NCI-H774 (cell line): ENCODE measurements at places on chromosomes 7 and 10.

DNA sequence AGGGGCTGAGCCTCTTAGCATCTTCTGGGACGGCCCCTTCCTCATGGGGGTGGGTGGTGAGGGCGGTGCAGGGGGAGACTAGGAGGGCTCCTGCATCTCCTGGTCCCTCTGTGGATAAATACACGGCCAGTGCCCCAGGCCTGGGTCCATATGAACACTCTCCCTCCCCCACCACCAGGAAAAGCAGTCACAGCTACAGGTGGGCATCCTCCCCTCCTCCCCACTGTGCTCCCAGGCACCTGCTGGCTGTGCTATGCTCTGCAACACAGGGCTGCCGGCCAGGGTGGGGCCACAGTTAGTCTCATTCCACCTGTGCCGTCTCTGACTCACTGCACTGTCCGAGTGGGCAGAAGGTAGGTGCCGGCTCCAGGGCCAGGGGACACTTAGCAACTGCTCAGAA is 87.3 kb upstream of the INSIG1 start:
- DNase-seq: no peak

DNA sequence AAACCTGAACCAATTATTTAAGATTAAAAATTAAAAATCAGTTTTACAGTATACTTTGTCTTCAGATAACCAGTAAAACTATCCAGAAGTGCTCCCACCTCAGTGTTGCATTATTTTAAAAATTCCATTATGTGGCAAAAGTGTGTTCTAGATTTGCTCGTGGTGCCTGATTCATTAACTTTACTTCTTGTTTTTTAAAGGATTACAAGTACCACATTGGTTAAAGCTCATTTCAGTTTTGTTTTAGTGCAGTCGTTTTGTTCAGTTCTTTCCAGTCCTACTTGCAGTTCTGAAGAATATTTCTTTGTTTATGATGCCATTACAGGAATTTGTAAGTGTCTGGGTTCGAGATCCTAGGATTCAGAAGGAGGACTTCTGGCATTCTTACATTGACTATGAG is 69.0 kb downstream of the SNX10 start:
- DNase-seq: no peak

DNA sequence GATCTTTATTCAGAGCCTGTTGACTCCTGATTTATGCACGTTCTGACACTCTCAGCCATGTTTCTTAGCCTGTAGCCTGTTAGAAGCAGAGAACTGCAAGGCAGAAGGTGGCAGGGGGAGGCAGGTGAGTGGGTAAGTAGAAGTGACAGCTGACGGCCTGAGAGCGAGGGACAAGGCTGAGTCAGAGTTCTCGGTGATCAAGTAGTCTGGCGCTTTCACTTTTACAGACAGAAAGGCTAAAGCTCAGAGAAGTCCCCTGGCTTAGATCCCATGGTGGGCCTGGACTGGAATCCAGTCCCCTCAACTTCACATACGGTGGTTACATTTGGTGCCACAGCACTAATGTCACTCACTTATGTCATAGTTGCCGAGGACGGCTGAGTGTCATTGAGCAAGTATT is 139.0 kb downstream of the TACC2 start:
- DNase-seq: no peak

DNA sequence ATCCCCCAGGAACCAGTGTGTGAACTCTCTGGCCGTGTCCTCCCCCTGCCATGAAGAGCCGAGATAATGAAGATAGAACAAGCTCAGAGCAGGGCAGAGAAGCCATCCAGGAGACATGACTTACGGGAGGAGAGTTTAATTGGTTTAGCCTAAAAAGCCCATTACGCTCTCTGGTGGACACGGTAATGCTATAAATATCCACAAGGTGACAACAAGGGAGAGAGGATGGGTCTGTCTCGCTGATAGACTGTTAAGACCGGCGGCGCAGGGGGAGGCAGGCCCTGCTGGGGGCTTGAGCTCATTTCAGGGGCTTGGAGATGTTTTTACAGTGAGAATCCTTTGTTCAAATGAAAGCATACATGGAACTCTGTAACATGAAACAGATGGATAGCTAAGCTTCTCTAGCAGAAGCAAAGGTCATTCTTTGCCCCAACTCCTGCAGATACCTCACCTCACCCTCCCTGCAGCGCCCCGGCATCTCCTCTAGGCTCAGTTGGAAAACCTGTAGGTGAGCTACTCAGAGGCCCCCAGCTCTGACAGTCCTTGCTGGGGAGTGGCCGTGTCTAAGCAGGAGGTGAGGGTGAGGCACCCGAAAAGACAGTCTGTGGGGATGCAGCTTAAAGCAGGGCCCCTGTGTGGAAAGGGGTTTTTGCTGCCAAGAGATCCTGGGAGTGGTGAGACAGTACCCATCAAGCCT is 40.8 kb upstream of the LOXL4 start:
- no peak for DNase-seq

DNA sequence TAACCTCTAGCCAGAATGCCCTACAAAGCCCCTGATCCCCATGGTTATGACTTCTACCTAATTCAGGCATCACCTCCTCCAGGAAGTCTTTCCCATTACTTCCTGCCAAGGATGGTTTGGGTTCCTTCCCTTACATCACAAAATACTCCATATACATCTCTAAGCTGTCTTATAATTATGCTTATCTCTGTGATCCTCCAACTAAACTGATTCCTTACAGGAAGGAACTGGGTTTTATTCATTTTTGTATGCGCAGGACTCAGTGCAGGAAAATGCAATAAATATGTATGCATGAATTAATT is 41.3 kb downstream of the PIP4K2A start:
- DNase-seq: no peak

GRCh38 chr7:108771853-108772252 is 202.2 kb downstream of the DNAJB9 start:
- no peak for DNase-seq

DNA sequence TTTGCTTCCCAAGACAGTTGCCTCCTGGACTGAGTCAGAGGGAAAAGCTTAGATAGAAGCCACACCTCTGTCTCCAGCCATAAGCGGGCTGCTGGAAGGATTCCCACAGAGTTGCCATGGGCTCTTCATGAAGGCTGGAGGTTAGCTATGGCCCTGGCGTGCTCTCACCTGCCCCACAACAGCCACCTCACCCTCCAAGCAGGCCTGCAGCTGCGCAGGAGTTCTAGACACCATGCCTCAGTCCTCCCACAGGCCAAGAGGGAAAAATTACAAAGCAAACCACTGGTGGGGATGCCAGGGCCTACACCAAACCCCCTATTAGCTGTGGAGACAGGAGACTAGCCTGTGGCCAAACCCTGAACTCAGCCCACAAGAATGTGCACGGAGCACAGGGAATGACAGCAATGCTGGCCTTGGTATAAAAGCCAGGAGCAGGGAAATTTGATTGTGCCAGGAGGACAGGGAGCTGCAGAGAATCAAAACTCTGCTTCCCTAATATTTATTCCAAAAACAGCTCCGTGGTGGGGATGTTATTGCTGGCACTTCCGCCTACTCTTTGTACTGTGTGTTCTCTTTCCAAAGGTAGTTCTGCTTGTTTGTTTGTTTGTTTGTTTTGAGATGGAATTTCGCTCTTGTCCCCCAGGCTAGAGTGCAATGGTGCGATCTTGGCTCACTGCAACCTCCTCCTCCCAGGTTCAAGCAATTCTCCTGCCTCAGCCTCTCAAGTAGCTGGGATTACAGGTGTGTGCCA is 60.3 kb upstream of the STK17A start:
- DNase-seq: no peak

- DNase-seq: no peak
These were observed 26.8 kb upstream of the SORCS3 start for GRCh38 chr10:104614245-104614831.

DNA sequence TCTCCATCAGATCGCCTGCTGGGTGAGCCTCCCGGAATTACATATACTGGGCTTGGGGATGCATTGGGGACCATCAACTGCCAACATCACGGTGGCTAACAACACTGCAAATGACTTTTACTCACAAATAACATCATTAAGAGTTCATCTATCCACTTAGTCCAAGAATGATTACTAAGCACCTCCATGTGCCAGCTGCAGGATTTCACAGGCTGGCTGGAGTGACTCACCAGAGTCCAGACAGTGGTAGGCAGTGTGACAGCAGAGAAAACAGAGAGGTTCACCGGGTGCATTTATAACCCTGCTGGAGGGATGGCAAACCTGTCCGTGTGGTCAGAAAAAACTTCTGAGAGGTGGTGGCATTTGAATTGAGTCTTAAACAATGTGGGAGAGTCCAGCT is 3.2 kb upstream of the IGFBP3 start:
- no peak for DNase-seq

GRCh38 chr10:131658476-131659110 is 242.2 kb upstream of the PPP2R2D start:
- DNase-seq: no peak

GRCh38 chr10:101856626-101857025 is 13.0 kb upstream of the KCNIP2 start:
- no peak for DNase-seq

- DNase-seq: no peak
These were observed 77.1 kb downstream of the ABCC2 start for GRCh38 chr10:99859585-99859984.
